Cortex of kidney (tissue), 1 donor: ENCODE measurements at places on chromosomes 3 and 15.

DNA sequence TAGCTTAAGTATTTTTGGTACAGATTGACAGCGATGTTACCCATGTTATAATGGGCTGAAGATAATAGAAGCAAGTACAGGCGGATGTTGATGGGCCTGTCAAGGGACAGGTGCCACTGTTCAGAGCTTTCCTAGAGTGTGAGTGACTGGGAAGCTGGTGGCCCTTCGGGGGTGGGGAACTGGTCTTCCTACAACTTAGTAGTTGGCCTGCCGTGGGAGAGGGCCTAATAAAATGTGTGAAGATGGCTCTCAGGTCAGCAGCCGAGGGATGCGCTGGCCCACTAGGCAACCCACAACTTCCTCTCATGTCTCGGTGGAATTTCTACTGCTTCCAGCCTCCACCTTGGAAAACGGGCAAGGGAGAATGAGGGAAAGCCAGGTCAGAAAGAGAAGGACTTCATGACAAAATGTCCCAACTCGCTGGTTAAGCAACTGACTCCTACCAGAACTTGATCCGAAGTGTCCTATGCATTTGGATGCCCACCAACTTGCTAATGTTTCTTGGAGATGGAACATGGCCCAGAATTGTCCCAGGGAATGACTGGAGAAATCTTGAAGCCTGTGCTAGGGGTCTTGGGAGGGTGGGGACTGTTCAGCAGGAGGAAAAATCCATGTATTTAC, 1.4 kb downstream of the GYG1 start:
- no peak for DNase-seq

GRCh38 chr3:178518660-178519396, 17.4 kb upstream of the KCNMB2 start:
- DNase-seq = no peak

DNA sequence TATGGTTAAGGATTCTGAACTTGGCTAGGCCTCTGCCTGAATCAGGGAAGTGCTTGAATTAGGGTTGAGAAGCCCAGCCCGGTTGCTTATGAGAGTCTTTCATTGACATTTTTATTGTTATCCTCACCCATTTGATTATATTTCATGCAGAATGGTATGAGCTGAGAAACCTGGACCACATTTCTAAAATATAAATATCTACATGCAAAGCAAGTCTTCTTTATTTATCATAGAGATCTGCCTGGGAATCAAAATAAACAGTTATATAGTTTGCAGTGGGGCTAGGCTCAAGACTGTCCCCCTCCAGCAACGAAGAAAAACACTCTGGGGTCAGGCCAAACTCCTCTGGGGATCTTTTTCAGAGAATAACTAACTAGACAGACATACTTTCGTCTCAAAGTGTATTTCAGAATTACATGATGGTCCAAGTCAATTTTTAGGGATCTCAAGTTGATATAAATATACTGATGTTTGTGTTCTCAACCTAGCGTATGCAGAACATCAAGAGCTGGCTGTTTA, 675.4 kb upstream of the NR2F2 start:
- no peak for DNase-seq

- no peak for DNase-seq
These were observed 5.8 kb upstream of the TATDN2 start for GRCh38 chr3:10242182-10243065.

DNA sequence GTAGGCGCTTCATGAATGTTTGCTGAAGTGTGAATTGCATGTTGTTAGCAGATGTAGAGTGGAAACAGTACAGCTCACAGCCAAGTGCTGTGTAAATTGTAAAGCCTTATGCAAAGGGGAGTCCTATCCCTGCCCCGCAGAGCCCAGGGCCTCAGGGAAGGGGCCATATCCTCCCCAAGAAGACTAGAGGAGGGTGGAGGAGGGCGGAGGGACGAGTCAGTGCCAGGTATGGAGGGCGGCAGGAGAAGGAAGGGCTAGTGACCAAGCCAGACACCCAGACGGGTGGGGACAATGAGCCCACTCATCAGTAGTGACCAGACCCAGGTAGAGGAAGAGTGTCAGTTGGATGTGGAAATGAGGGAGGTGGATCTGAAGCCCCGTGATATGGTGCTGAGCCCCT, 45.2 kb downstream of the ZNF710 start:
- no peak for DNase-seq

GRCh38 chr3:191414286-191414685, 46.7 kb upstream of the PYDC2 start:
- no peak for DNase-seq

- DNase-seq = no peak
These were observed 675 bp downstream of the PSMD6 start for GRCh38 chr3:64022451-64023186.

- no peak for DNase-seq
These were observed 73.3 kb upstream of the ATP13A5 start for GRCh38 chr3:193451902-193452301.

- DNase-seq = no peak
These were observed 191.6 kb downstream of the OSBPL10 start for GRCh38 chr3:31789429-31789828.

- no peak for DNase-seq
These were observed 12.6 kb upstream of the PLCL2 start for GRCh38 chr3:16871915-16872842.

GRCh38 chr3:179902061-179902460, 134.7 kb downstream of the PEX5L start:
- DNase-seq = no peak

- no peak for DNase-seq
These were observed 340.9 kb upstream of the NR2E3 start for GRCh38 chr15:71469413-71469812.

DNA sequence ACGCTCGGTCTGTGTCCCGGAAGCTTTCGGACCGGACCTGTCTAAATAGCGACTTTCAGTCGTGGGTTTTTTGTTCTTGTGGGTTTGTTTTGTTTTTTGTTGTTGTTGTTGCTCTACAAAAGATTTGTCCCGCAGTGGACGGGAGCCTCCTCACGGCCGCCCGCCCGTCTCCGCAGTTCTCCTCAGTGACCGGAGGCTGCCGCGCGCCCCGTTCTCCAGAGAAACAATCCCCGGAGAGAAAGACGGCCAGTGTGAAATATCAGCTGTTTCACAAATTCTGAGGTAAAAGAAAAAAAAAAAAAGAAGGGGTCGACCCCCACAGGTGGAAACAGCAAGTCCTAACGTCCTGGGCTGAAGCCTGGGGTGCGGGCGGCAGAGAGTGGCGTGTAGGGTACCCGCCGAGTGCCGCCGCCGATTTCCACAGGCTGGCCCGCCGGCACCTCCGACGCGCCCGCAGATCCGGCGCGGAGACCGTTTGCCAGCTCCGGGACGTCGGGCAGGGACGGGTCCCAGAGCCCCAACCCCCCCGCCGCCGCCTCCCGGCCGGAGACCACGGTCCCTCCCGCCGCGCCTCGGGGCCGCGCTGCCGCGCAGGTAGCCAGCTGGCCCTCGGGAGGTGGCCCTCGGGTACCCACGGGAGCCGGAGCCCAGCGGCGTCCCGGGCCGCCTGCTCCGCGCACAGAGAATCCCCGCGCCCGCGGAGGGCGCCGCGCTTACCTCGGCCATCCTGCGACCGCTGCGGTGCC, 478 bp downstream of the BNC1 start:
- DNase-seq = no peak
